ENCODE measurements at places on chromosomes 5 and 9.

- DNase-seq, result no peak
Measured at GRCh38 chr9:97271292-97271691, 36.2 kb upstream of the CCDC180 start.

DNA sequence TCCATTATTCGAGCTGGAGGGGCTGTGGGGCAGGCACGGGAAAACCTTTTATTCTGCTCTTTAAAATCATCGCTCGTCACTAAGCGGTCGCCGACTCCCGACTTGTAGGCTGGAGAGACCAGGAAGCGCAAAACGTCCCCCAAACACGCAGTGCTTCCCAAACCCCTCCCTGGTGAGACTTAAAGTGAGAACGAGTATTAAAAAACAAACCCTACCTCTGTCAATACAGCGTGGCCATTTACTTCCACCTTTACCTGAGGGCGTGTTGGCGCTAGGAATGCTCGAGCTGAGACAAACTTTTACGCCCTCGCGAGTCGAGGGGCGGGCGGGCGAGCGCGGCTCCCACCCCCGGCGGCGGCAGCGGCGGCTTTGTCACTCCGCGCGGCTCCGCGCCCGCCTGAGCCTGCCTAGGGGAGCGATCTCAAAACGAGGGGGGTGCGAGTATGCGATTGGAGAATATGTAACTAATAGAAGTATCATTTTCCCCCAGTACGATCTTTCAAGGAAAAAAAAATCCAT, at the start of gene NR2F1-AS1:
TSS of gene NR2F1-AS1 (minus strand) at position 293 of the 519 bp plus-strand sequence.
- no peak for DNase-seq

DNA sequence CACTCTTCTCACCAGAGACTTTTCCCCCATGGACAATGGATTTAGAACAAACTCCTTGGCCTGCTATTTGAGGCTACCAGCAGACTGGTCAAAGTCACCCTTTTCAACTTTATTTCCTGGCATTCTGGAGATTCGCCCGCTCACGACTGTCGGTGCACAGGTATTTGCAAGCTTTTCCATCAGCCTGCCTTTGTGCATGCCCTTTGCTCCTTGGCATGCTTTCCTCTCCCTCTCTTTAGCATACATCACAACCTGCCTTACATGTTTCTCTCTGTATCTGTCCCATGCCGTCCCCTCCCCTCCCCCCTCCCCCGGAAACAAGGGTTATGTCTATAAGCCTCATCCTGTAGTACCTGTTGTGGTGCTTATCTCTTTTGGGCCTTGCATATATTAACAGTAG, 257.1 kb downstream of the AOPEP start:
- no peak for DNase-seq

GRCh38 chr5:154860123-154860522, 1.7 kb downstream of the CNOT8 start:
- no peak for DNase-seq

DNA sequence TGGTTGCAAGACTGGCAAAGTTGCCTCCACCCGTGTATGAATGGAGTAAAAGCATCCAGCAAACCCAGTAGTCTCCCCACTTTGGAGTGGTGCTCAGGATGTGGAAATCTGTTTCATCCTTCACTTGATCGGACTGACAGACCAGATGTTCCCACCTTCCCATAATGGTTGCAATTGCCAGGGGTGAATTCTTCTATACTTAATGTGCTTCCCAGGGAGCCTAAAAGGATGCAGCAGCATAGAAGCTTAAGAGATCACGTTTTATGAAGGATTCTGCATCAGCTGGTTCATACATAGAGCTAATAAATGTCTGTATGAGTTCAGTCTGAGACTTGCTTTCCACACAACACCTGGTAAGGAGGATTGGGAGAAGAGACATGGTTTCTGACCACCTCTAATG, 198.8 kb upstream of the S1PR3 start:
- DNase-seq, result no peak

DNA sequence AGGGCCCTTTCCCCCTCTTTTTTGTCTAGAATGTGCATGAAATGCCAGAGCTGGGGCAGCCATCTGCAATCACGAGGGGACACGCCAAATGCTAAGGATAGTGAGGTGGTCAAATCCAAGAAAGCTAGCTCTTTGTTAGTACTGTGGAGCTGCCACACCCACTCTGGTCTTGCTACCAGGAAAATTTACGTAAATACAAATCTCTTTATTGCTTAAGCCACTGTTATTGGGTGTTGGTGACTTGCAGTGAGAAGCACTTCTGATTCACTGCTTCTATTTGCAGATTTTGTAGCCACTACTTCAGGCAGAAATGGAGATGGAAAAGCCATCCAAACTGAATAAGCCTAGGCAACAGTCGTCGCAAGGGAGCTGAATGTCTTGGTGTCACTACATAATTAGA, 25.6 kb upstream of the SUSD1 start:
- DNase-seq, result no peak

- DNase-seq, result no peak
Measured at GRCh38 chr5:40268088-40268487, 411.6 kb upstream of the PTGER4 start.

DNA sequence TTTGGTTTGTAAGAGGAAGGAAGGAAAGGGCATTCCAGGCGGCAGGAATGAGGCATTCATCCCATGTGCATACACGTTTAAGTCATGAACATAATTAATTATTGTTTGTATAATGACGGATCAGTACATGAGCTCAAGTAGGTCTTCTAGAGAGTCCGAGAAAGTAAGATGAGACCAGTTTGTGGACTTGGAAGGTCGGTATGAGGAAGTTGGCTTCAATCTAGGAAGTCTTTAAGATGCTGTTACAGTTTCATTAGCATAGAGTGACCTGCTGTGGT, 2.1 kb downstream of the GTF3C4 start:
- no peak for DNase-seq

GRCh38 chr5:66945389-66946349, 250.9 kb downstream of the CD180 start:
- no peak for DNase-seq
